AML-193 (cell line): ENCODE measurements at places on chromosomes 6 and 20.

DNA sequence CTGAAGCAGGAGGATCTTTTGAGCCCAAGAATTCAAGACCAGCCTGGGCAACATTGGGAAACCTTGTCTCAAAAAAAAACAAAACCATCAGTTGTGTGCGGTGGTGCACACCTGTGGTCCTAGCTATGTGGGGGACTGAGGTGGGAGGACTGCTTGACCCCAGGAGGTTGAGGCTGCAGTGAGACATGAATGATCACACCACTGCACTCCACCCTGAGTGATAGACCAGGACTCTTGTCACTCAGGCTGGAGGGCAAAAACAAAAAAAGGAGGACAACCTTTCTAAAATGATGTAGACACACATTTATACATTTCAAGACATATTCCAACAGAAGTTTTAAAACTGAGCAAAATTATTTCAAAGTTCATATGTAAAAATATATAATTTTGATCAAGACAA is 45.1 kb downstream of the NOL7 start:
- DNase-seq: no peak

DNA sequence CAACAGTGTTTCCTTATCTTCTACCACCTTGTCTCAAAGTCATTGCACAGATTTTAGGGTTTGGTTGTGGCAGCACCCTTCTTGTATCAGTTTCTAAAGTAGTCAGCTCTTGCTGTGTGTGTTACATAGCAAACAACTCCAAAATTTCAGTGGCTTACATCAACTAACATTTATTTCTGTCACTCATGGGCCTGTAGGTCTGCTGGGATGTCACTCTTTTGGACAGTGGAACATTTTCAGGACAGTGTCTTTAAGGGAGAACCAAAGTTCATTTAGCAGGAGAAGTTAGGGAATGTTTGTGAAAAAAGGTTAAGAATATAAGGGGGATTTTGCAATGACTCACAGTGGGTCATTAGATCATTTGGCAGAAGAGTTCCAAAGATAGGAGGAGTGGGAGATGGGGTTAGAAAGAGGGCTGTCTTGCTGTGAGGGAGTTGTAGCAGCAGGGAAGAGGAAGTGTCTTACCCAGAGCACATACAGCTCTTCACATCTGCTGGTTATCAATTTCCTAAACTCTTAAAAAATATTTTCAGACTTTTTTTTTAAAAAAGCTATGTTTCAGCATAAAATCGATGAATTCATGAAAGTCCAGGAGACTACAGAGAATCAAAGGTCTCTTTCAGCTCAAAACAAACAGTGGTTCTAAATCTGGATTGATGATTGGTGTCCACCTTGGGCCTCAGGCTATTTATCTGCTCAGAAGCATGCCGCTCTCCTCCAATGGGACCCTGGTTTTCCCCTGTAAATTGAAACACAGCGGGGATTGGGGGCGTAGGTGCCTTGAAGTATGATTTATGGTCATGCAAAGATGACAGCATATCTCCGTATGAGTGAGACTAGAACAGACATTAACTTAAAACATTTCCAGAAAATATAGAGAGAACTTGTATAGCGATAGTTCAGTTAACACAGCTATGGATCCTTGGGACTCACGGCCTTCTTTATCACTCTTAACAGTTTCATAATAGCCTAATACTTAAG is 117.3 kb downstream of the B3GAT2 start:
- DNase-seq: no peak

DNA sequence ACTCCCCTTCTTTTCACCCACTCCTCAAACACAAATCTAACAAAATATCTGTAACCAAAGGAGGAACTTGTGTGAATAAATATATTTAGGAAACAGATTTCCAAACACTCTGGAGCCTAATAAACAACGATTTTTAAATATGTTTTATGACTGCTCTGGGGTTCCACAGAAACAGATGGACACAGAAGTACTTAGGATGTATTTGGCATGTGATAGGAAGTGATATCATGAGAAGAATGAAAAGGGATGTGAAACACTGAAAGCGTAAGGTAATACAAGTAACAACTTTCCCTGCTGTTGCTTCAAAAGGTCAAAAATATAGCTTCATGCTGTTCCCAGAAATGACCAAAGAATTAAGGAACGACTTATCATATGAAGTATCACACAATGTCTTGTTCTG is 26.1 kb upstream of the ENPP1 start:
- DNase-seq: no peak

GRCh38 chr6:5765141-5765760 is 241.5 kb downstream of the NRN1 start:
- DNase-seq: no peak

DNA sequence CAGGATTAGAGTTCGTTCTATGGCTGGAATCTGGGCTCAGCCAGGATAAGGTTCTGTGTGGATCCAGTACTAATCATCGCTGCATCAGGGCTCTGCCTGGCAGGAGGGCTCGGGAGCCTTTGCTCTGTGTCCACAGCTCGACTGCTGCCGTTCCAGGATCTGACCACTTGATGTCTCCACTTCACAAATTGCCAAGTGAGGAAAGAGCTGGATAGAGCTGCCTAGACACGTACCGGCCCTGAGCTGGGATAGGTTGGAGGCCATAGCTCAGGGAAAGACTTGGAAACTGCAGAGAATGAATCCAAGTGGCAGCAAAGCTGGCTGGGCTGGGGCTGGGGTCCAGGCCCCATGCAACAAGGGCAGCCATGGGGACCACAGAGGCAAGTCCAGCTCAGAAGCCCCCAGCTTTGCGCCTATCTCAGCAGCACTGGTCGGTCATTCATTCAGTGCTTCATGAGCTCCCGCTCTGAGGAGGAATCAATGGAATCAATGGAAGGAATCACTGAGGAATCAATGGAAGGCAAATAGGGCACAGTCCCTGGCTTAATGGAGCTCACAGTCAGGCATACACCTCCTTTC is 38.0 kb upstream of the TOP1 start:
- peak; percentile 91 for DNase-seq

- DNase-seq: no peak
These were observed 937 bp downstream of the TAF8 start for GRCh38 chr6:42051268-42051653.

DNA sequence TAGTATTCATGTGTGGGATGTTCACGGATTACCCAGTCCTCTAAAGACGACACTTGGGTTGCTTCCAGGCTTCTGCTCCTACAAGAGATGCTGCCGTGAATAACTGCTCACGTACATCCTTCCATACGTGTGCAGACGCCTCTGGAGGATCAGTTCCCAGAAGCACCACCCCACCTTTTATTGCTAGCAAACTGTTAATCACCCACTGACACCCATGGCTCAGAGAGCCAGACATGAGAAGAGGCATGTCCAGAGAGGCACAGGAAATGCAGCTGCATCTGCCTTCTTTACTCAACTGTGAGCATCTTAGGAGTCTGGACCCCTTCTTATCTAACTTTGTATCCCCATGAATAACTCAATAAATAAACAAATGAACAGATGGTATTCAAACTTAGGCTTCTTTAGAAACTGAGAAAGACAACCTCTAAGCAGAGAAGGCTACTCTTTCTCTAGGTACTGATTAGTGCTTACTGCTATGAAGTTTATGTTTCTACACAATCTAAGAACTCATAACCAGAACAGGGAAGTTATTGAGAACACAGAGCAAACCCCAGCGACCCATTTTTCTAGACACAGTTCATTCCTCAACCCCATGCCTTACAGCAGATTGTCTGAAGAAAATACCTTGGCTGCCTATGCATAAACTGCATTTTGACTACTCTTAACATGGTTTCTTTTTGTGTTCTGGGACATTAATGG is 228.7 kb upstream of the RREB1 start:
- no peak for DNase-seq

GRCh38 chr6:105601541-105602236 is 198.8 kb upstream of the PREP start:
- DNase-seq: no peak
